ENCODE measurements at places on chromosomes 16 and 17.
A peak's percentile ranks its signal among the peaks of the same experiment; 100 is the strongest.

GRCh38 chr16:58057121-58057520, 31.6 kb downstream of the MMP15 start:
- DNase-seq = no peak

- DNase-seq = no peak
Observed at GRCh38 chr17:41532947-41533570, 5.0 kb upstream of the KRT19 start.

- no peak for DNase-seq
Observed at GRCh38 chr17:29629839-29630238, 7.1 kb upstream of the CORO6 start.

DNA sequence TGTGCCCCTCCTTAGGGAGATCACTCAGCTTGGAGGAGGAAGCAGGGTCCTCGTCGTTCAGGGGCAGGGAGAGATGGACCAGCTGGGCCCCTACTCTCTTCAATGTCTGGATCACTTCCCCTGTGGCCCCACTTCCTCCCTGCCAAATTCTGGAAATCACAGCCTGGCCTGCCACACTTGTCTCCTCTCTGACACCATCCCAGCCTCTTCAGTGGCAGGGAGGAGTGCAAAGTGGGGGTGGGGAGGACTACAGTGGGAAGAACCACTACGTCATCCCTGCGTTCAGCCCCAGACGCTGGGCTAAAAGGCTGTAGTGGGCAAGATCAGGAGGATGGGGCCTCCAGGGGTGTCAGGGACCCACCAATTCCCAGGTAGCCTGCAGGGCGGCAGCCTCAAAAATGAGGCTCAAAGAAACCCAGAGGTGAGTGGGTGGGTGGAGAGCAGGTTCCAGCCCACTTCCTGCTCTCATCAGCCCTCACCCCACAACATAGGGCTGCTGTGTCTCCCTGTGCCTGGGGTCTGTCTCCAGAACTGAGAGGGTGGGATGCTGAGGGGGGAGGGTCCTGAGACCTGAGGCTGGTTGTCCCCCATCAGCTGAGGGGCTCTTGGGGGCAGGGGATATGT, 25.0 kb upstream of the TAC4 start:
- no peak for DNase-seq

DNA sequence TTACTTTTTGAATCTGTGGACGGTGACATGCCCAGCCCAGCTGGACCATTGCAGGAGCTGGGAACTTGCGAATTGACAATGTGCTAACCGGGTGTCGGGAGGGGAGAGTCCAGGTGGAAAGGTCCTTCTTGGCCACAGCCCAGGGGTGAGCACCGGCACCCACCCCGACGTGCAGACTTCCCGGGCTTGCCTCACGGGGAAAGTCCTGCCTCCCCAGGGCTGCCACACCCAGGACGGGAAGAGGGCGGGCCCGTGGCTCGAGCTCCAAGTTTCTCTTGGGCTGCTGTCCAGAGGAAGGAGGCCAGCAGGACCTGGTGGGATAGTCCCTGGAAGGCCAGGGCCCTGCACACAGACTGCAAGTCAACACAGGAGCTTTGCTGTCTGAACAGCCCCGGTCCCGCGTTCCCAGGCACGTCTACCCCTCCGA, 17.7 kb downstream of the CARD14 start:
- DNase-seq = no peak

DNA sequence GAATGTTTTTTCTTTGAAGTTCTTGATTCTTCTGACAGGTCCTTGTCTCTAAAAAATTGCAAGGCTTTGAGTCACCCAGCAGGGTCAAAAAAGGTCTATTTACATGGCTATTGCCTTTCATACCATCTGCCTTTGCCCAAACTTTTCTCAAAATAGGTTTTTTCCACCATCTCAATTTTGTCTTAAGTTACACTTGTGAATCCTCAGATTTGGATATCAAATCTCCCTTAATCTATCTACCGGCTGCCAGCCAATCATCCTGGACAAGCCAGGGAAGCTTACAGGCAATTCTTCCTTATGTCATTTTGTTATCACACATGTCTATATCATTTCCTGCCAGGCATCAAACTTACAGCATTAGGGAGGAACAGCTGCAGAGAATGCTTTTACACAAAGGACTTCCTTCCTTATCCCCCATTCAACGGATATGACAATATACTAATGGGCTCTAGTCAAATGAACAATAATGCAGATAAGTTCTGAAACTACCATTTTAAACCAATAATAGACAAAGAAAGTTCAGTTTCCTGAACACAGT, 104.1 kb upstream of the CORO6 start:
- DNase-seq = no peak

DNA sequence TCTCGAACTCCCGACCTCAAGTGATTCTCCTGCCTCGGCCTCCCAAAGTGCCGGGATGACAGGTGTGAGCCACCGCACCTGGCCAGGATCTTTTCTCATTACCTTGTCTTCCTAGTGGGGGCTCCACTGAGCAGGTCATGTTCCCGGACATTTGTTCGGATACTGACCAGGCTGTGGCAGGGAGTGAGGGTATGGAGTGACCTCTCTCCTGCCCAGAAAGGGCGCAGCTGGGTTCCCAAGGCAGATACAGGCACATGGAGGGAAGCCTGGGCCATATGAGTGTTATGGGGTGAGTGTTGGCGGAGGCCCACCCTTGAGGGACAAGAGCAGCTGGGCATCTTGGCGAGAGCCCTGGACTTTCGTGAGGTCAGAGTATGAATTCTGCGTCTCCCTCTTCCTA, 5.5 kb downstream of the SERPINF1 start:
- DNase-seq = no peak

DNA sequence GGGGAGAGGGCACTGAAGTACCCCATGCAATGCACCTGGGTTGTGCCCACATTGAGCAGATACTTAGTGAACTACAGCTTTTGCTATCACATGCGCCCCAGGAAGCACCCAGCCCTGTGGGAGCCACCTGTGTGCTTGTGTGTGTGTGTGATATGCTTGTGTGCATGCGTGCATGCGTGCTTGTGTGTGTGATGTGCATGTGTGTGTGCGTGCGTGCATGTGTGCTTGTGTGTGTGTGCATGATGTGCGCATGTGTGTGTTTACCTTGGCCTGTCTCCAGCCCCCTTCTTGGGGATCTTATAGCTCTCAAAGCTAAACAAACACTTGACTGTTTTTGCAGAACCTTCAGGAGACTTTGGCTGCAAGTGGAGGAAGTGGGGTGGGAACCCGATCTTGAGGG, 841 bp downstream of the C16orf89 start:
- no peak for DNase-seq

DNA sequence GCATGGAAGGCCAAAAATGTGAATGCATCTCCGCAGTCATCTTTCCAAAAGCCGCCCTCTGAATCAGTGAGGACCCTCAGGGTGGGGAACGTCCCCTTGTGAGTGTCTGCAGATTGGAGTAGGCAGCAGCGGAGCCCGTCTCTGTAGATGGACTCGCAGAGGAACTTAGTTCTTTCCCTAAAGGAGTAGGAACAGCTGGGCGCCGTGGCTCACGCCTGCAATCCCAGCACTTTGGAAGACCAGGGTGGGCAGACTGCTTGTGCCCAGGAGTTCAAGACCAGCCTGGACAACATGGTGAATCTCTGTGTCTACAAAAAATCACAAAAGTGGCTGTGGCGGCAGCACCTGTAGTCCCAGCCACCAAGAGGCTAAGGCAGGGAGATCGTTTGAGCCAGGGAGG, 53.7 kb downstream of the WDR45B start:
- no peak for DNase-seq

DNA sequence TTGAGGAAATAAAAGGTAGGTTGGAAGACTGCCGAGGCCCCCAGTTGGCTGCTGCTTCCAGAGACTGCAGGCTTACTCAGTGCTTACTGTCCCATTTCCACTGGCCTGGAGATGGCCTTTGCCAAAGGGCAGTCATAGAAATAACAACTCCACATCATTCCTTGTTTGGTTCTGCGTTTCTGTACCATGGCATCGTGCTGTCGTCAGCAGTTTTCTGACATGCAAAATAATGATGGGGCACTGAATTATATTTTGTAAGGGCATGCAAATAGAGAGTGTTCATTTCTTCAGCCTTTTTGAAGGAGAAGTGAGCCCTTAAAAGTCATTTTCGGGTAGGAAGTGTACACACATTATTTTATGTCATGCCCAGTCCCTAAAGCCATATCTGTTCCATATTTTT, 88.9 kb downstream of the RBFOX1 start:
- DNase-seq = no peak

- no peak for DNase-seq
Observed at GRCh38 chr16:57244463-57244766, 644 bp upstream of the ARL2BP start.

GRCh38 chr17:79255926-79256585, 181.4 kb downstream of the ENGASE start:
- DNase-seq = no peak

GRCh38 chr17:77834170-77835115, 124.1 kb upstream of the TNRC6C start:
- DNase-seq = peak; percentile 55

DNA sequence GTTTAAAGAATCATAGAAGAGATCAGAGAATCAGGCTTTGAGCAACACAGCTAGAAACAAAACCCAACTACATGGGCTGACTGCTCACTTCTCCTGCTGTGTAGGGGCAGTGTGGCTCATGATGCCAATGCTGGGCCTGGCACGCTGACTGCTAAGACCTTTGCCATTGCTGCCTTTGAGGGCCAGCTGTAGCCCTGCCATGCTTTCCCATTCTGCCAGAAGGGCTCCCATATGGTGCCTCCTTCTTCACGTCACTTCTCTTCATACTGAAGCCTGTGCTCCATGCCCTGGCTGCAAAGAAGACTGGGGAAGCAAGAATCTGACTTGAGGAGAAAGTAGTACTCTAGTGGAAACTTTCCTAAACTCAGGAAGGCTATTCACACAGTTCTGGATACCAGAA, 232.9 kb downstream of the UTP18 start:
- no peak for DNase-seq

DNA sequence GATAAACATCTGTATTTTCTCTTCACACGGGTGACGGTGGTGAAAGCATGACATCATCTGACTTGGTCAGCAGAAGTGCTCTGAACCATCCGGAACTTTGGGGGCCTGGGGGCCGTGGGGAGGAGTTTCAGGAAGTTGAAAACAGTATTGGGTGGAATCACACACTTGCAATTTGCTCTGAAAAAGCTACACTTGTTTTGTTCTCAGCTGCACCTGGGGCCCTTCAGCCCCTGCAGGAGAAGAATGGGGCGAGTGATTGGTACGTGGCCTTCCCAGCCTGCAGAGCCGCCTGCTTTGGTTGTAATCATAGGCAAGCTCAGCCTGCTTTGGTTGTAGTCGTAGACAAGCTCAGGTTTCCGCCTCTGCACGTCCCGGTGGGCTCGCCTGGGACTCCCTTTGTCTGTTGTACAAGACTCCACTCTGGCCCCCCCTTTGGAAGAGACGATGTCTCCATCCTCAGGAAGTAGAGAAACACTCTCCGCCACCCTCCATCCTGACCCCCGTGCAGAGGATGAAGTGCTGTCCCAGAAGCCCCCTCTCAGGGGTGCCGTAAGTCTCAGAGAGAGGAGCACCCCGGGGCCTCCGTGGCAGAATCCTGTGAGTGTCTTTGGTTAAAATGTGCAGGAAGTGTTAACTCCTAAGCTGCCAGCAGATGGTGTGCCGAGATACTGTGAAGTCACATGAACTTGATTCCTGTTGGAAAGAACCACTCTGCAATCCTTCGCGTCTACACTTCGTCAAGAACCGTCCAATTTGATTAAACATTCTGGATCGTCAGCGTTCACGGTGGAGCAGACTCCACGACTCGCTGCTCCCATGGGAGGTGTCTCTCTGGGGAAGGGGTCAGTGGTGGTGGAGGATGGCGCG, 5.4 kb downstream of the BANP start:
- peak; percentile 73 for DNase-seq

GRCh38 chr17:58153671-58154070, 5.5 kb downstream of the OR4D1 start:
- DNase-seq = no peak

DNA sequence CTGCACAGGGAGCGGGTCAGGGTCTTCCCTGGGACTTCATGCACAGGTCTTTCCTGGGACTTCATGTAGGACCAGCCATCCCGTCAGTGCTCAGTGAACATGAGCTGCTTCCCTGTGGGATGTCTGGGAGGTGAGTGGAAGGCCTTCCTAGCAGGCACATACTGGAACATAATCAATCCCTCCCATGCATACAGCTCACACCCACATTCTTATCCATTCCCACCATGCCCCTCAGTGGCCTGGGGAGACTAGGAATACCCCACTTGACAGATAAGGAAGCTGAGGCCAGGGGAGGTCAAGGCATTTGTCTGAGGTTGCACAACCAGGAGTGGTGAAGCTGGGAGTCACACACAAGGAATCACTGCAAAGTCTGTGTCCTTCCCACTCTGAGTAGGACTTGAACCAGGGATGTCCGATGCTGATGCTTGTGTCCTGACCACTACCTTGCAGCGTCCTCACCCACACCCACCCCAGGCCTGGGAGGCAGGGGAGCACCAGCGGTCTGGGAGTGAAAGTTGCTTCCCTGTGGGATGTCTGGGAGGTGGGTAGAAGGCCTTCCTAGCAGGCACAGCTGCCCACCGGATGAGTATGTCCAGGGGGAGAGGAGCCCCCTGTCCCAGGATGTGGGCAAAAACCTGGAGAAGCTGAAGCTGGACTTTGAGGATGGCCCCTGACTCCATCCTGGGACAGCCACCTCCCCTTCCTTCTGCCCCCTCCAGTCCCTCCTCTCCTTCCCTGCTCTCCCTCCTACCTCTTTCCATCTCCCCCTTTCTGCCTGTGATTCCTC, 1.0 kb upstream of the NLRC5 start:
- no peak for DNase-seq

DNA sequence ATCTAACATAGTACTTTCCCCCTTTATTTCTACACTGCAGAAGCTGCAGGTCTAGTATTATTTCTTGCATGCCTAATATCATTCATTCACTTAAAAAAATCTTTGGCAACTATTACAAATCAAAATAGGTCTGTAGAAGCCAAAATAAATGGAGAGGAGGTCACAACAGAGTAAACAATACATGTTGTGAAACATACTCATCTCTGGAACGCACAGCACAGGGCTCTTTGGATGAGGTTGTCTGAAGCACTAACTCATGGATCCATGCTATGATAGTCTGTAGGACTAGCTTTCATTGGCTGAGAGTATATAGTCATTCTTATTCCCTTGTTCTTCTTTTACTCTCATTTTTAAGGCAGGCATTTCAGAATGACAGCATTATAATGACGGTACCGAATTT, 21.3 kb downstream of the MYO1D start:
- no peak for DNase-seq

GRCh38 chr17:12282056-12282455, 261.4 kb downstream of the MAP2K4 start:
- DNase-seq = no peak

GRCh38 chr17:2192367-2193057, 111.1 kb downstream of the SMG6 start:
- DNase-seq = peak; percentile 56
